ENCODE measurements at places on chromosomes 6 and 20. TPM values are rescaled to one million over a fixed set of nuclear protein-coding genes. Genes with fewer than 3 reads are reported as not detected.

GRCh38 chr20:5471368-5471767 is 154.6 kb upstream of the PROKR2 start:
- no peak for DNase-seq
- H3K27ac ChIP-seq = no peak overlapping the region
- no peaks in the 10 kb centered on the region for H3K27me3 ChIP-seq
- H3K4me3 ChIP-seq = no peak overlapping the region
- no peaks in the 10 kb centered on the region for H3K36me3 ChIP-seq
- no peaks in the 10 kb centered on the region for H3K4me1 ChIP-seq

DNA sequence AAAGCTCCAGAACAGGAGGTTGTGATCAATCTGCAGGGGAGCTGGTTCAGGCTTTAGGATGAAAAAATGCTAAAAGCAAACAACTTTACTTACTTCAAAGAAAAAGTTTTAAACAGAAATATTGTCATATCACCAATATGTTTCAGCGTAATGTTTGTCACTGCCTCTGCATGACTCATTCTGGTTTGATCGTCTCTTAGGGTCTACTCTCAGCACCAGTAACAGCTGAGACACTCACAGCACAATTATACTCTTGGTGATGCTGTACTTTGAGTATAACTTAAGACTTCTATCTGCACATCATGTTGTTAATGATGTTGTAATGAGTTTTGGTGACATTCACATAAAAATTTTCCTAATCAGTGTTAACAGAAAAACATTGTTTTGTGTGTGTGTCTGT is 665.4 kb downstream of the EPM2A start:
- no peak for DNase-seq
- no peaks in the 10 kb centered on the region for H3K27me3 ChIP-seq
- no peak overlapping the region for H3K27ac ChIP-seq
- no peaks in the 10 kb centered on the region for H3K36me3 ChIP-seq
- H3K4me3 ChIP-seq = no peak overlapping the region
- H3K4me1 ChIP-seq = no peaks in the 10 kb centered on the region

DNA sequence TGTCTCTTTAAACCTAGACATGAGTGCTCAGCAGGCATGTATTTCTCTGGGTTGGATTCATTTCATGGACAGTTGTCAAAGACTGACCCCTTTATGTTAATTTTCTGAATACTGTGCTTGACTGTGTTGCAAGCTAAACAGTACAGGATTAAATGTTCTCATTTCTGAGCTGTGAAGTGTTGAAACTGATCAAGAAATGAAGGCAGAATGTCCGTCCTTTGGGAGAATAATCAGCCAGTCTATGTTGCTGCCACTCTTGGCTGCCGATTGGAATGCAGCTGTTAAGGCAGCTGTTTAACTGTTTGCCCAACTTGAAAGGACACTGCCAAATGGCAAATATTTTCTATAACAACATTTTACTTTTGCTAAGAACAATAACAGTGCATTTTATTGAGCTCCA is 87.3 kb downstream of the CEP57L1 start:
- H3K4me1 ChIP-seq = no peaks in the 10 kb centered on the region
- DNase-seq = no peak
- H3K36me3 ChIP-seq = no peaks in the 10 kb centered on the region
- no peak overlapping the region for H3K4me3 ChIP-seq
- H3K27me3 ChIP-seq = no peaks in the 10 kb centered on the region

DNA sequence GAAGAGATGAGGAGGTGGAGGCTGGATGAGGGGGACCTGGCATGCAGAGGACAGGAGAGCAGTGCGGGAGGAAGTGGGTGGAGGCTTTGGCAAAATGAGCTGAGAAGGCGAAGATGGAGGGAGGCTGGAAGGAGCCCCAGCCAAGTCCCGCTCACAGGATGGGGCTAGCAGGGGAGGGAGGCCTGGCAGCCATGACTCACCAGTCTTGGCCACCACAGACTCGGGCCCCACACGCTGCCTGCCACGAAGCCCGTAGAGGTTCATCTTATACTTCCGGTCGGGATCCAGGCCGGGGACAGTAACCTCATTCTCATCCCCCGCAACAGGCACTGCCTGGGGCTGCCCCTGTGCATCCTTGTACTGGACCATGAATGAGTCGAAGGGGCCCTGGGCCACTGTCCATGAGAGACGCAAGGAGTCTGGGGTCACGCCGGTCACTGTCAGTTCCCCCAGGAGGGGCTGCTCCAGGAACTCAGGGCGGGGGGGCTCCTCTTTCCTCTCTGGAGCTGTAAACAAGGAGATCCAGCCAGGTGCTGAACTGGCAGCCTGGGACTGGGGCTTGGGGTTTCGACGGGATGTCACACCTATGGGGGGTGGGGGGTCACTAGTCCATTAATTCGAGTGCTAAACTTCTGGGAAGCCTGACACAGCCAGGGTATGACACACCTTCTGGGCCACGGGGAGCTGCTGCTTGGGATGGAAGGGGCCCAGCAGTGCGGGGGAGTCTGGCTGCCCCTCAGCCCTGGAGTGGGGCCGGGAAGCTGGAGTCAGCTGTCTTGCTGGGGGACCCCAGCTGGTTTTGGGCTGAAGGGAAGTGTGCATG is 27.8 kb downstream of the TNXB start:
- H3K4me3 ChIP-seq = no peak overlapping the region
- H3K27me3 ChIP-seq = peaks cover 10% of the 10 kb centered on the region
- no peaks in the 10 kb centered on the region for H3K4me1 ChIP-seq
- H3K27ac ChIP-seq = no peak overlapping the region
- peak; percentile 85 for DNase-seq

- DNase-seq = no peak
- H3K27me3 ChIP-seq = peaks cover 2% of the 10 kb centered on the region
- no peaks in the 10 kb centered on the region for H3K4me1 ChIP-seq
- no peak overlapping the region for H3K27ac ChIP-seq
- H3K4me3 ChIP-seq = no peak overlapping the region
- H3K36me3 ChIP-seq = no peaks in the 10 kb centered on the region
Observed at GRCh38 chr20:61646453-61646852, 394.4 kb downstream of the CDH4 start.

DNA sequence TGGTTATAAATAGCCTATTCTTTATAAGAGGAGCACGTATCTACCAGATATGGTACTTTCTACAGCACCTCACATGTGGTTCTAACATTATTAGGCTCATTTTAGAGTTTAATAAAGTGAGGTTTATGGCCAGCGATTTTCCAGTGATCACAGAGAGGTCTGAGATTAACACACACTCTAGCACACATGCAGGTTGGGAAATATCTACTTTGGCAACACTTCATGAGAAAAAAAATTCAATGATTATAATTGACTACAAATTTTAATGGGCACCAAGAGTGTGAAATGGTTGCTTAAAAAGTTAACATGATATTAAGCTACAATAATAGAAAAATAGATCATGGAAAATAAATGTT is 693 bp upstream of the KLHL31 start:
- H3K36me3 ChIP-seq = no peaks in the 10 kb centered on the region
- DNase-seq = no peak
- no peaks in the 10 kb centered on the region for H3K27me3 ChIP-seq
- peaks cover 25% of the 10 kb centered on the region for H3K4me1 ChIP-seq
- H3K27ac ChIP-seq = peak overlapping the region; percentile 95

DNA sequence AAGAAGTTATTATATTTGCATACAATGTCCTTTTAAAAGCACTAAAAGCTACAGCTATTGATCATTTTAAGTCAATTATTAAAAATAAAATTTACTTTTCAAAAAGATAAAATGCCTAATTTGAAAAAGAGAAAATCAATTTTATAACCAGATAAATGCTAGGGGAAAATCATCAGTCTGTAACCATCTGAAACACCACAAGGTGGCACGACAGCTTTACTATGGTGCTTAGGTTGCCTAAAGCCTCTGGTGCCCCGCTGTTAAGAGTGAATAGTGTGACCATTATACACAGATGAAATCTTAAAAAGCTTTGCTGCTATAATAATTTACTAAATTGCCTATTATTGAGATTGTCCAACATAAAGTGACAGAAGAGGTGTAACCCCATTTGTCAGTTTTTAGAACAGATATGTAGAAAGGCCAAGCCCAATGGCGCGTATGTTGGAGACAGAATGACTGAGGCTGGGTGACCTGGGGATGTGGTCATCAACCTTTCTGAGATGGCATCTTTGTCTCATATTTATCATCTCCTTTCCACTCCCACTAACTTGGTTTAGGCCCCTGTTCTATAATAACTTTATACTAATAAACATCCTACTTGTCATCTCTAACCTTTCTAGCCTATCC is 100.8 kb downstream of the MOXD1 start:
- no peak overlapping the region for H3K4me3 ChIP-seq
- H3K4me1 ChIP-seq = no peaks in the 10 kb centered on the region
- no peak overlapping the region for H3K27ac ChIP-seq

DNA sequence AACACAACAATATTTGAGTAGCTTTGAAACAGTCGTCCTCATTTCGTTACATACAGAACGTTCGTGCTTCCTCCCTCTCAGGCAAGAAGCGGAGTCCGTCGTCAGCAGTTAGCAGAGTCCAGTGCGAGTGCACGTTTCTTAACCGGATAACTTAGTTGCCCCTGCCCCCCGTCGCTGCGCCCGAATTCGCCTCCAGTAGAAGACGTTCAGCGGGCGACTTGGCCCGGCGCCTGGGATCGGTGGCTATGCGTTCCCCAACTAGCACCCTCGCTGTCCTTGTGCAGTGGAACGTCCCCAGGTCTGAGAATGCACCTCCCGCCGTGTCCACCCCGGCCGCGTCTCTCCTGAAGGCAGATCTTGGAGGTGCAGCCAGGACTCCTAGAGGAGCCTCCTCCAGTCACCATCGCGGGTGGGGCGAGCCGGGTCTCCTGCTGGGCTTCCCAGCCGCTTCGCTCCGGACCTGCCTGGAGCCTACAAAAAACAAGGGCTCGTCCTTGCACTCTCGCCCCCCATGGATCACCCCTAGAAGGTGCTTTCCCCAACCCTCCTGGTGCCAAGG is 910 bp upstream of the PCSK2 start:
- H3K4me3 ChIP-seq = peak overlapping the region; percentile 49
- H3K27ac ChIP-seq = no peak overlapping the region
- H3K4me1 ChIP-seq = no peaks in the 10 kb centered on the region

DNA sequence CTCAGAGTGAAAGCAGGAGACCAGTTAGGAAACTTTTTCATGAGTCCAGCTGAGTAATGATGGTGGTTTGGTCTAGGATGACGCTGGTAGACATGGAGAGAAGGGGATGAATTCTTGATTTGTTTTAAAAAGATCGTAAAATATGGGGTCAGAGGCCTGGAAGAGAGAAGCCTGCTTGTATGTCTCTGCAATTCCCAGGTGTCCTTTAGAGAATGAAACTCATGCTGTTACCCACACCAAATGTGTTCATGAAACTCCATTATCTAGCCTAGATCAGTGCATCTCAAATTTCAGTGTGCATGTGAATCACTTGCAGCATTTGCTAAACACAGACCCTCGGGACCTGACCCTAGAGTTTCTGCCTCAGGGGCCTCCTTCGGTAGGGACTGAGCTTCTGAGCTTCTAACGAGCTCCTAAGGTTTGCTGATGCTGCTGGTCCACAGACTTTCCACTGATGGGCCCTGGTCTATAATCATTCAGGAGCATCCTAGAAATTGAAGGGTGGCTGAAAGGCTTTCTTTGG is 302.0 kb upstream of the PLCB4 start:
- H3K27ac ChIP-seq = no peak overlapping the region
- no peaks in the 10 kb centered on the region for H3K27me3 ChIP-seq
- H3K4me3 ChIP-seq = no peak overlapping the region
- H3K4me1 ChIP-seq = no peaks in the 10 kb centered on the region

GRCh38 chr6:87182940-87183339 is 27.6 kb downstream of the ZNF292 start:
- no peak for DNase-seq
- no peaks in the 10 kb centered on the region for H3K27me3 ChIP-seq
- no peak overlapping the region for H3K27ac ChIP-seq
- H3K4me3 ChIP-seq = no peak overlapping the region
- H3K36me3 ChIP-seq = no peaks in the 10 kb centered on the region

DNA sequence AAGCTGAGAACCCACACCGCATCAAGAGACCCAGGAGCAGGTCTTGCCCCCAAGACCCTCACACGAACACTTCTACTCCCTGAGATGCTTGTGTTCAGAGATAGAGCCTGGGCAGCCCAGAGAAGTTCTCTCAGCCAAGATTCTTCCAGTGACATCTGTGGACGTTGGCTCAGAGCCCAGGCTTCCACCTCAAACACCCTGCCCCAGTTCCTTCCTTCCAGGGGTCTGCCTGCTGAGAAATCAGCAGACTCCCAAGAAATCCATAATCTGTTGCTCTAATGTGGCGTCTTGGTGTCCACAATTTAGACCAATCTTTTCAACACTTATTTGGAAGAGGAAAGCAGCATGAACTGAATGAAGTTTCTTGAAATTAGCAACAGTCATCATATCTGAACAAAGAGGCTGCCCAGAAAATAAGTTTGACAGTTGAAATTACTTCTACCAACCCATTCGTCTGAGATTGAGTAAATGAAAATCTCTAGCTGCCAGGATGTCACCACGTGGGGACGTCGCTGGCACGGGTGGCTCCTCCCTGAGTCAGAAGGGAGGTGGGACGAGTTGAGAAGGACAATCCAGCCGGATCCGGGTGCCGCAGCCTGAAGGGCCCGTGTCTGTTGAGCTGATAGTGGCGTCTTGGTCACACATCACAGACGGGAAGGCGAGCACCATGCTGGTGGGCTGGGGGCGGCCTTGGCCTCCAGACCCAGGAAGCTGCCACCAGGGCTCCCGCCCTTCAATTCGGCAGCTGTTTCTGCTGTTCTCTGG is 400.9 kb downstream of the TAF4 start:
- H3K4me1 ChIP-seq = no peaks in the 10 kb centered on the region
- H3K27me3 ChIP-seq = no peaks in the 10 kb centered on the region
- DNase-seq = no peak

DNA sequence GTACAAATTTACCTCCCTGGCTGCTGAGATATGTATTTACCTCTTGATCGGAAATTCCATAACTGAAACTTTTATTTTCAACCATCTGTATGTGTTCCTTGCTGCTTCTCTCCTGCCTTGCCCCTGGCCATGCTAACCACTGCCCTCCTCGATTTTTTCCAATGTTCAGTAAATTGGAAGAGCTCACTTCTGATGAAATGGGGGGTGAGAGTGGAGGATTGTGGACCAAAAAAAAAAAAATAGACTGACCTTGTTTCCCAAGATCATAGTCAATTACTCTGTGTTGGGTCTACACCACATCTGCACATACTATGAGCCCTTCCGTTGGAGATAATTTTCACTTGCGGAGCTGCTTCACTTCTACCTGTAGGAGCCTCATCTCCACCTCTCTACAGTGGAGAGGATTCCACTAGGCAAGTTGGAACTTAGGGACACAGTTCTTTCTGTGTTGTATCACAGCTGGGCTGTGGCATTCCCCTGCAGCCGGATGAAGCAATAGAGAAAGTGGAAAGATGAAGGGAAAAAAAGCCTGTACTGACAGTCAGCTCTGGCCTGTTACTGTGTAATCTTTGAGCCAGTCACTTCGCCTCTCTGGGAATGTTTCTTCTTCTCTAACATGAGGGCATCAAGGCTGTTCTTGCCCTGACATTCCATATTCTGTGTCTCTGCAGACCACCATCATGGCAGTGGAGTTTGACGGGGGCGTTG is 1.6 kb downstream of the PSMB9 start:
- no peaks in the 10 kb centered on the region for H3K36me3 ChIP-seq
- DNase-seq = no peak
- H3K4me3 ChIP-seq = peak overlapping the region; percentile 92
- H3K4me1 ChIP-seq = peaks cover 13% of the 10 kb centered on the region
- H3K27me3 ChIP-seq = no peaks in the 10 kb centered on the region

- H3K27me3 ChIP-seq = no peaks in the 10 kb centered on the region
- DNase-seq = peak; percentile 36
- no peak overlapping the region for H3K4me3 ChIP-seq
- no peaks in the 10 kb centered on the region for H3K4me1 ChIP-seq
- H3K36me3 ChIP-seq = no peaks in the 10 kb centered on the region
Observed at GRCh38 chr20:37387519-37388269, 41.8 kb downstream of the SRC start.

The PRELID3B gene
- 33.7 TPM for total RNA-seq

The TUBB2B gene
- total RNA-seq = 3.6 TPM

The RIMS1 gene
- total RNA-seq = 1.4 TPM

The SYCP2 gene
- total RNA-seq = 0.88 TPM

The FNDC11 gene
- total RNA-seq = not detected

The FAM83C gene
- not detected for total RNA-seq

The SIM1 gene
- total RNA-seq = 14.4 TPM

Data from psoas muscle (tissue), 8 donors.